Effector memory CD8-positive, alpha-beta T cell (primary cell): ENCODE measurements at places on chromosomes 4 and X.

GRCh38 chr4:2587213-2587823, 50.9 kb downstream of the FAM193A start:
- peak overlapping the region; percentile 73 for H3K27ac ChIP-seq
- H3K36me3 ChIP-seq: peaks cover 3% of the 10 kb centered on the region
- no peak overlapping the region for H3K4me3 ChIP-seq
- no peak for DNase-seq
- H3K4me1 ChIP-seq: peaks cover 77% of the 10 kb centered on the region
- H3K27me3 ChIP-seq: no peaks in the 10 kb centered on the region

DNA sequence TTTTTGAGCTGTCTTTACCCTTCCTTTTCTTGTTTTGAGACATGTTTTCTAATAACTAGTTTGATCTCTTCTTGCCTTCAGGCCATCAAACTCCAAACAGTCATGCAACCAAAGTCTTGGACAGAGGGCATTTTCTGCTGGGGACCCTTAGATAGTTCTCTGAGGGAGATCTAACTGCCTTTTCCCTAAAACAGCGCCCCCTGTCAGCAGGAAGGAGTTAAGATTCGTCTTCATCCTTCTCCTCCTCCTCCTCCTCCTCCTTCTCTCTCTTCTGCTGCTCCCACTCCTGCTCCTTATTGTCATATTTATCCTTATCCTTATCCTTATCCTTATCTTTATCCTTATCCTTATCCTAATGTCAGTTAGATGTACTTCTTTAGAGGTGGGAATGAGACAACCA, 417.2 kb downstream of the TRAM1L1 start:
- H3K27me3 ChIP-seq: no peaks in the 10 kb centered on the region
- H3K27ac ChIP-seq: no peak overlapping the region
- no peak for DNase-seq
- no peaks in the 10 kb centered on the region for H3K36me3 ChIP-seq
- H3K4me1 ChIP-seq: no peaks in the 10 kb centered on the region

DNA sequence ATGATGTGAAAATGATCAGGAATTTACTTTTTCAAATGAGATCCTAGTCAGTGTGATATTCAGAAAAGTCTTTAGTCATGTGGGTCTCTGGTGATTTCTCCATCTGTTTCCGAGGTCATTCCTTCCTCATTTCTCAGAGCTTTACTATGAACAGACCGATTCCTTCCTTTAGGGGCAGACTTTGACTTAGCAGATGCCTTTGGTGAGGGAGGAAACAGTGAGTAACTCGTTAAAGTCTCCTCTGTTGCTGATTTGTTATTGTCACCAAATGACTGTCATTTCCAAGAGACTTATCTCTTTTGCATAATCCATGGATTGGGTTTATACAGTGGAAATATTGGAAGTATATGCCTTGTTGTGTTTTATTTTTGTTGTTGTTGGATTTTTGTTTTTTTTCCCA, 76.2 kb upstream of the CD99 start:
- H3K27me3 ChIP-seq: no peaks in the 10 kb centered on the region
- no peak for DNase-seq
- H3K4me1 ChIP-seq: peaks cover 31% of the 10 kb centered on the region
- no peak overlapping the region for H3K27ac ChIP-seq

GRCh38 chr4:46839128-46839527, 69.9 kb downstream of the COX7B2 start:
- DNase-seq: peak; percentile 2
- peaks cover 13% of the 10 kb centered on the region for H3K4me1 ChIP-seq
- H3K4me3 ChIP-seq: peak overlapping the region; percentile 5
- H3K36me3 ChIP-seq: no peaks in the 10 kb centered on the region
- no peaks in the 10 kb centered on the region for H3K27me3 ChIP-seq
- peak overlapping the region; percentile 84 for H3K27ac ChIP-seq

DNA sequence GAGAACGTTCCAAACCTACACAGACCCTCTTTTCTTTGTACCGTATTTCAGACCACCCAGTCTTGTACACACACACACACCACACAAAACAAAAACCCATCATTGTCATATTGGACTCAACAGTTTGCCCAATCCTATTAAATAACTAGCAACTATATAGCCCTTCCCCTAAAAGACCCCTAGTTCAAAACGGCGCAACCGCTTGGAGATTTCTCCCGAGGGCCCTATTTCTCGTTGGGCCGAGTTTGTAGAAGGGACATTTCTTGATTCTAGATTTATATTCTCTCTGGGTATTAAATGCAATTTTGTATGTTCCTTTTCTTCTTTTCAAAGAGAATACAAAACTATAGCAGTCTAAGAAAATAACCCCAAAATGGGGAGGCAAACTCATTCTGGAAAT, 547 bp upstream of the PDGFRA start:
- peaks cover 4% of the 10 kb centered on the region for H3K36me3 ChIP-seq
- DNase-seq: no peak
- H3K27ac ChIP-seq: no peak overlapping the region
- no peak overlapping the region for H3K4me3 ChIP-seq

- no peaks in the 10 kb centered on the region for H3K27me3 ChIP-seq
- peaks cover 15% of the 10 kb centered on the region for H3K4me1 ChIP-seq
- no peak overlapping the region for H3K4me3 ChIP-seq
Observed at GRCh38 chr4:145878501-145879435, 59.9 kb downstream of the ZNF827 start.

GRCh38 chrX:123088331-123088730, 95.7 kb upstream of the GRIA3 start:
- peaks cover 3% of the 10 kb centered on the region for H3K36me3 ChIP-seq
- no peak for DNase-seq
- H3K27me3 ChIP-seq: no peaks in the 10 kb centered on the region
- no peak overlapping the region for H3K27ac ChIP-seq
